ENCODE measurements at places on chromosomes 5 and 9.

- DNase-seq = no peak
Measured at GRCh38 chr5:52359261-52359660, 428.5 kb upstream of the ITGA1 start.

DNA sequence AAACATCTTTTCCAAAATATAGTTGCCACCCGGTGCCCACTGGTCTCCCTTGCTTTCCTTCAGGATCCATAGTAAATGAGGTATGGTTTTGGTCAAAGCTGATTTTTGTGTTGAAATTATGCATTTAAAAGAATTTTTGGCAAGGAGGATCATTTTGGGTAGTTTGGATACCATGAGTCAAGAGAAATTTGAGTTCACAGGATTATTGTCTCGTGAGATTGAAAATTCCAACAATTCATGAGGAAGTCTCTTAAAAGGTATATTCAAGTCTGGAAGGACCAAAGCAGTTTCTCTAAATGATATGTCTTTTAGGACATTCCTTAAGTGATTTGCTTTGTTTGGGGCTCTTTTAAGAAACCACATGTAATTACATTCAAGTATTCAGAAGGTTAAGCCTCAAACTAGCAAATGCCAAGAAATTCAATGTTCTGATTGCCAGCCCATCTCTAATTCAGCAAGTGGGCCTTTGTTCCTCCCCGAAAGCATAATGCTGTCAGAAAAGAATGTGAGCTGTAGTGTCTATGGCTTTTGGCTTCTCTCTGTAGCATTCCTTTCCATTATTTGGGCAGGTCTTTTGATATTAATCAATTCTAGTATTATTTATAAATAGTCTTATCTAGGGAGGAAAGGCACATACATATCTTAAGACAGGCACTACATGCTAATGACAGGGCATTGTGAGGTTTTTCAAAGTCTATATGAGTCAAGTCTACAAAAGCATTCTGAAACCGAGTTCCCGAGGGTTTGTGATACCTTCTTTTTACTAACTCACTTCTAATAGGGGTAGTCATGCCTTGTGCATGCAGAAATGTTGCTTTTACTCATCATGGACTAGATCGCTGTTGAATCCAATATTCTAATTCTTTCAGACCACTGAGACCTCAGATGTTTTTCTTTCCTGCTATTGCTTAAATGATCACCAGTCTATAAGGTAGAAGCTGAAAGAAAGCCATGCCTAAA is 453.9 kb downstream of the ENC1 start:
- DNase-seq = no peak

DNA sequence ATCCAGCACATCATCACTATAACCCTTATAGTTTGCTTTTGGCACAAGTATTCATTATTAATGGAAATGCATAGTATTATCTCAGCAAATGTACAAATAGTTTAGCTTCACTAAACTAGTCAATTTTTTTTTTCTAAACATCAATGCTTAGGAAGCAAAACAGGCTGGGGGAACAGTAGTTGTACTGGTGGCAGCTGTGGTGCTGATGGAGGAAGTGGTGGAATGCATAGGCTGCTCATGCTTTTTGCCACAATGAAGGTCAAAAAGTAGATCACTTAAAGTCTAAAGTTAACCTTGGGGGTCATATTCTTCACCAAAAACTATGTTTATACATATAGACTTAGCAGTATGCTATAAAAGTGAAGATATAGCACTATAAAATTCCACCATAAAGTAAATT is 36.3 kb upstream of the CDKN2B start:
- no peak for DNase-seq

DNA sequence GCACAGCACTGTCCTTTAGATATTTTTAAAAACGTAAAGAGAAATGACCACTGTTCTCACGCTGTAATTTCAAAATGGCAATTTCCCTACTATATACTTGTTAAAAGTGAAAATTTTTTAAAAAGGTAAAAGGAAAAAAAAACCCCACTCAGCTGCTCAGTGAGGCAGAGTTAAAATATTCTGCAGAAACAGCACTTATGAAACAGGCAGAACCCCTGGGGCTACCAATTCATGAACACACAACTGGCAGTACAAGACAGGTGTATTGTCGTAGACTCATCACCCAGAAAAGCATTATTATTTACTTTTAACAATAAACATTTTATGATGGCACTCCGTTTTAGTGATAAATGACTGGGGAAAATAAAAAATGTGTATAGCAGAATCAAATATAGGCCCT is 1.5 kb upstream of the RASGRF2 start:
- DNase-seq = no peak

DNA sequence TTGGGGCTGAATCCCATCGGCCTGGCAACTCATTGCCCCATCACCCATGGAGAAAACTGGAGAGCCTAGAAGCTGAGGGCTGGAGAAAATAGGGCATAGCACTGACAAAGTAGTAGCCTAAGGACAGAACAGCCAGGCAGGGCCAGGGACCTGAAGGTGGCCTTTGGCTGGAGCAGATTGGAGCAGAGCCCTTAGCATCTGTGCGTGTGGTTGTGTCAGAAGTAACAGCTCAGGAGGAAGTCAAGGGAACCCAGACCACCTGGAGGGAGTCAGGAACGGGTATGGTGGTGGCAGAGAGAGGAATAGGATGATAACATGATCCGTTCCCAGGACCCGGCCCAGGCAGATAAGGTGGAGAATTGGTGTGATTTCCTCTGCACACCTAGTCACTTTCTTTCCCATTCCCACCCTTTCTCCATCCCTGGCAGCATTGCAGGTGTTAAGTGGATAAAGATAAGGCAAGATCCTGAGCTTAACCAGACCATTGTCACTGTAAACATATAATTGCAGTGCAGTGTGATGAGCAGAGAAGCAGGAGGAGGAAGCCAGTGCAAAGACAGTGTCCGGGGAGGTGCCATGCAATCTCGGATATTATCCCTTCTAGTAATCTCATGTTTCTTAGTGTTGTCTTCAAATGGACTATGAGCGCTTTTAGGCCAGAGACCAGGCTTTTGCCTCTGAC is 67.0 kb downstream of the NDFIP1 start:
- no peak for DNase-seq

- no peak for DNase-seq
Measured at GRCh38 chr5:14505310-14506139, 76.1 kb upstream of the OTULINL start.

DNA sequence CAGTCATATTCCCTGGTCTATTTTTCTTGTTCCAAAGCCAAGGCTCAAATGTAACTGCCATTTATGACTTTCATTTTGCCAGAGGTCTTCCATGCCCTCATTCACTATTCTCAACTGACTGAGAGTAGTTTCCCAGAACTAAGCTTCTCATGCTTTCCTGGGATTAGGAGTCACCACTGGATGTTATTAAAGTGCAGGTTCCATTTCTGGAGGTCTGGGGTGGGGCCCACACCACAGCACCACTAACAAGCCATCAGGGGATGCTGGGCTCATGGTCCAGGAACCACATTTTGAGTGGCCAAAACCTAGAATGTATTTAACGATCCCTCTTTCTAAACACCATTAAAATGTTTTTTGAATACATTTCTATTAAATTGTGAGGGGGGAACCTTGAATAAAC is 677.6 kb downstream of the SEMA5A start:
- no peak for DNase-seq

GRCh38 chr9:80157561-80157983 is 585.8 kb downstream of the TLE4 start:
- DNase-seq = no peak

DNA sequence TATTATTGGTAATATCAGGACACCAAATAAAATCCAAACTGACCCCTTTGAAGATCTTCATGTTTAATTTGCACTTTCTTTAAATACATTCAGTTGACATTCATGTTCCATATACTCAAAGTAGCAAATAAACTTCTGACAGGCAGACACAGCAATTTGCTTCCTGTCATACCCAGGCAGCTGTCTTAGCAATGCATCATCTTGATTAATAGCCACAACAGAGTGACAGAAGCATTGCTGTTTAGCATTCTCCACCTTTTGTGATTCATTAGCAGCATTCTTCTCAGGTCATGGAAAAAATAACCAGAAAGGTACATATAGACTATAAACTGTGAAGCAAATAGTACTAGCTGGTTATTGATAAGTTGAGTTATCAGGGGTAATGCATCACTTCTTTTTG is 366.8 kb downstream of the CYLC2 start:
- no peak for DNase-seq

DNA sequence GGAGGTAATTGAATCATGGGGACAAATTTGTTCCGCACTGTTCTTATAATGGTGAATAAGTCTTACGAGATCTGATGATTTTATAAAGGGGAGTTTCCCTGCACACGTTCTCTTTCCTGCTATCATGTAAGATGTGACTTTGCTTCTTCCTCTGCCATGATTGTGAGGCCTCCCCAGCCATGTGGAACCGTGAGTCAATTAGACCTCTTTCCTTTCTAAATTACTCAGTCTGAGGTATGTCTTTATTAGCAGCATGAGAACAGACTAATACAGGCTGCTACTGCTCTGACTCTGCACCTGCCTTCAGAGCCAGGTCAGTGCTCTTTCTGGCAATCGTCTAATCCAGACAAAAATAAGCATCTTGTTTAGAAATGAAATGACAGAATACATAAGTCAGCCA is 479.2 kb upstream of the TUSC1 start:
- no peak for DNase-seq

- no peak for DNase-seq
Measured at GRCh38 chr9:137506274-137506673, 43.9 kb downstream of the PNPLA7 start.

DNA sequence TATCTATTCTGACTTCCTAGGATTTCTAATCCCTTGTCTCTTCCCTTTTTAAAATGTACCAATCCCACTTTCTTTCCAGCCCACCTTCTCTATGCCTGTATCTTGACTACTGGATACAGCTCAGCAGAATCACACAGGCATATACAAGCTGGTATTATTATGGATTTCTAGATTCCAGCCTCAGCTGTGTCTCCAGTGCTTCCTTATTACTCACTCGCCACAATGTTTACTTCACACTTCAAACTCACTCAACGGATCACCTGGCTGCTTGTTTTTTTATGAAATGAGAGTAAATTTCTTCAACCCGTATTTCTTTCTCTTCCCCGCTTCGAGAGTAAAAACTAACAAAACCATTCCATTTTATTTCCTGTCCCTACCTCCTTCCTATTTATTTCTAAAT is 38.8 kb downstream of the CWC27 start:
- DNase-seq = no peak

DNA sequence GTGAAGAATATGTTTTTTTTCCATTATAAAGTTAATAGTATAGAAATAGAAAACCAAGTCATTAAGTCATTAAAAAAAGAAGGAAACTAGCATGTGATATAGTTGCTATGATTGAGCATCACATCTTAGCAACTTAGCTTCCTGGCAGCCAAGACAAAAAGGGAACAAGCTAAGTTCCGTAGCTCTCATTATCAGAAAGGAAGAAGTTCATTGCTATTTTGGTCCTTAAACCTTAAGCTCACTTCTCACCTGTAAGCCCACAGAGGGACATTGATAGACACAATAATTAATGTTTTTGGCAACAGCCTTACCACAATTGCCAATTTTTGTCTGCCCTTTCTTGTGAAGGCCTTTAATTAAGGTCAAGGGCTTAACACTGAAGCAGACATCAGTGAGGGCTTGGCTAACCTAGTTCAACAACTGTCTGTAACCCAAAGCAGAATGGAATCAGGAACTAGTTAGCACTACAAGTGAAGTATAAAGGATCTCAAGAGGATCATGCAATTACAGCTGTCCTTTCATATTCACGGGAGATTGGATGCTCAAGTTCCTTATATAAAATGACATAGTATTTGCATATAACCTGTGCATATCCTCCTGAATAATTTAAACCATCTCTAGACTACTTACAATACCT is 24.0 kb upstream of the KLF4 start:
- no peak for DNase-seq

- DNase-seq = no peak
Measured at GRCh38 chr5:139494832-139495231, 12.3 kb upstream of the STING1 start.

GRCh38 chr5:68994645-68995044 is 99.2 kb upstream of the SLC30A5 start:
- no peak for DNase-seq

DNA sequence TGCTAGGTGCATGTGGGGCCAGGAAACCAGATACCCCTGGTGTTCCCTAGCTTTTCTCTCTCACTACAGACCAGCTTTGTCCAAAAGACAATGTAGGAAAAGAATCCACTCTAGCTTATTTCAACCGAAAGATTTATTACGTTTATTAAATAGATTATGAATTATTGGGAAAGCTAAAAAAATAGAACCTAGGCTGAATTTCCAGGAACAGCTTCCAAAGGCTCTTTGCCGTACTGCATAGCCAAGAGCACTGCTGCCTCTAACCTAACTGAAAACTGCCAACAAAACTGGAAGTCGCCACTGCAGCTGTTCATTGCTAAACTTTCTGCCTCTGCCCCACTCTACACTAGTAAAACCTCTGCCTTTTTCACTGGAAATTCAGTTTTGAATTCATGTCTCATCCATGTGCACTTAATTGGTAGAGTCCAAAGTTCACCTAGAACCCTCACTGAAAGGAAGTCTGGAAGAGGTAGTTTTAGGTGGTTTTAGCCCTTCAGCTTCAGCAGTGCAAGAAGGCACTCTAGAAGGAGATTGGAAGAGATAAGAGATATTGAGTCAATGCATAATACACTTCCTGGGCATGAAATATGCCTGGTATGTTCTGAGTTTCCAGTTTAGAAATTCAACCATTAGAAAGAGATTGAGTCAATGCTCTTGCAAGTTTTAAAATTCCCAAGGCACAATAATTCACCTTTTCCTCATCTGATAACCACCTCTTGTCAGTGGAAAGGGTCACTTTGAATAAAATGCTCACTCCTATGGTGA is 927.9 kb downstream of the MAT2B start:
- no peak for DNase-seq

GRCh38 chr5:54745599-54745998 is 228.0 kb downstream of the SNX18 start:
- no peak for DNase-seq

DNA sequence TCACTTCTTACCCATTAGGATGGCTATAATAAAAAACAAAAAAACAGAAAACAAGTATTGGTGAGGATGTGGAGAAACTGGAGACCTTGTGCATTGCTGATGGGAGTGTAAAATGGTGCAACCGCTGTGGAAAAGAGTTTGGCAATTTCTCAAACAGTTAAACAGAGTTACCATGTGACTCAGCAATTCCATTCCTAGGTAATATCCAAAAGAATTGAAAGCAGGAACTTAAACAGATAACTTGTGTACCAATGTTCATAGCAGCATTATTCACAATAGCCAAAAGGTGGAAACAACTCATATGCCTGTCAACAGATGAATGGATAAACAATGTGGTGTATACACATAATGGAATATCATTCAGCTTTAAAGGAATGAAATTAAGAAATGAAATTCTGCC is 28.9 kb downstream of the DCP2 start:
- no peak for DNase-seq
